ENCODE measurements at places on chromosomes 5 and 9.
A peak's percentile ranks its signal among the peaks of the same experiment; 100 is the strongest.

DNA sequence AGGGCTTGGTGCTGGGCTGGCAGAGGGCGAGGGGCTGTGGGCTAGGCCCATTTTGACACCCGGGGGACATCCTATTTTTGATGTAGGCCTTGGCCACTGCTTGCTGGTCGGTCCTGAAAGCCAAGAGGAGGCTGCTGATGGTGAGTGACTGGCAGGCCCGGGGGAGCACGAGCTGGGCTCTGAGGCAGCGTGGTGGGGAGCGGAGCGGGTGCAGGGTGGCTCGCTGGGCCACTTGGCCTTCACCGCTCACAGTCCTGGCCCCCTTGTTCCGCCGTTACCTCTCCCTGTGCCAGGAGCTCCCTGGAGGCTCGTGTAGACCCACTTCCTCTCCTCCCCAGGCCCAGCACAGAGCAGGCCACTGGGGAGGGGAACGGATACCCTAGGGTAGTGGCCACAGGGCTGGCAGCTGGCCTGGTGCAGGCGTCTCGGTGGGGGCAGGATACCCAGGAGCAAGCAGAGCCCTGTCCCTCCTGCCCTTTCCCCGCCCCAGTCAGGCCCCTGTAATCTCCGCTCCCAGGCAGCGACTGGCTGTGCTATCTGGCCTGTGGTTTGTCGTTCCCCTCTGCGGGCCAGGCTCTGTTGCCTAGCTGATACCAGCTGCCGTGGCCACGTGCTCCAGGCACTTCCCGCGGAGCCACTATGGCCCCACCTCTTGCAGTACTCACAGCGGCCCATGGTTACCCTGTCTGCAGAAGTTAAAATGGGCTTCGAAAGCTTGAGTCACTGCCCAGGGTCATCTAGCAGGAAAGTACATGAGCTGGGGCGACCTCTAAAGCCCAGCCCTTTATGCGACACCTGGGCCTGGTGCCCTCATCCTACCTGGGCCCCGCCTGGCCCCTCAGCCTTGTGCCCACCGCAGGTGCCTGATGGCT, 11.7 kb upstream of the DOLPP1 start:
- DNase-seq = no peak

- DNase-seq = no peak
These were observed 49.5 kb downstream of the DAB2IP start for GRCh38 chr9:121700832-121701419.

DNA sequence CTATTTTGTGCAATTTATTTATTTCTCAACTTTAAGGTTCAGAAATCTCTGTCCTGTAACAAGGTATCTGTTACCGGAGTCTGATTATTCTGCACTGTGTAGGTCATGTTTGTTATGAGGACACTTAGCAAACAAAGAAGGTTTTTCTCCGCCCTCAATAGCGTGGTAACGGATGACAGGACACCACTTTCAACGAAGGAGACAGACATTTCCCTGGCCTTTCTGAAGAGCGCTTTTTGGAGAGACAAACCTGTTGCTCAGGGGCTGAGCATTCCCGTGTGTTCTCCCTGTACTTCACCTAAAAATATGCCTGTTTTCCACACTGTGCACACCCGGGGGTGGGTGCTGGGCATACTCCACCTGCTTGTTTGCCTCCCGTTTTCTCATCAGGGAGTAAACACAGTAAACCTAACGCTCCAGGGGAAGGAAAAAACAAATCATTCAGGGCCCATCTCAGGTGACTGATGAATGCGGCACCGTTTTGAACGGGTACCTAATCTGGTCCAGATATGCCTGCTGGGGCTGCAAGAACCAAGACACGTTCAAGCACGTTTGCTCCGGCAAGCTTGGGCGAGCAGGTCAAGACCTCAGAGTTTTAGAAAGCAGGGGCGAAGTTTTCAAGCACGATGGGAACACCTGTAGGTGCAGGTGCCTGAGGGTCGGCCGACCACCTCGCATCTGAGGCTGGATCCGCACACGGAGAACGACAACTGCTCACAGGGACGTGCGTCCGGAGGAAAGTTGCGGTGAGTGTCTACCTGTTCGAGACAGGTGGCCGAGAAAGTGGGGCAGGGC, 859 bp downstream of the RETREG1 start:
- peak; percentile 3 for DNase-seq

- no peak for DNase-seq
These were observed 122.2 kb downstream of the C9orf50 start for GRCh38 chr9:129498451-129499384.

GRCh38 chr5:140145818-140146522, 20.2 kb downstream of the IGIP start:
- peak; percentile 86 for DNase-seq

GRCh38 chr9:83557317-83557716, 19.1 kb upstream of the FRMD3 start:
- no peak for DNase-seq

DNA sequence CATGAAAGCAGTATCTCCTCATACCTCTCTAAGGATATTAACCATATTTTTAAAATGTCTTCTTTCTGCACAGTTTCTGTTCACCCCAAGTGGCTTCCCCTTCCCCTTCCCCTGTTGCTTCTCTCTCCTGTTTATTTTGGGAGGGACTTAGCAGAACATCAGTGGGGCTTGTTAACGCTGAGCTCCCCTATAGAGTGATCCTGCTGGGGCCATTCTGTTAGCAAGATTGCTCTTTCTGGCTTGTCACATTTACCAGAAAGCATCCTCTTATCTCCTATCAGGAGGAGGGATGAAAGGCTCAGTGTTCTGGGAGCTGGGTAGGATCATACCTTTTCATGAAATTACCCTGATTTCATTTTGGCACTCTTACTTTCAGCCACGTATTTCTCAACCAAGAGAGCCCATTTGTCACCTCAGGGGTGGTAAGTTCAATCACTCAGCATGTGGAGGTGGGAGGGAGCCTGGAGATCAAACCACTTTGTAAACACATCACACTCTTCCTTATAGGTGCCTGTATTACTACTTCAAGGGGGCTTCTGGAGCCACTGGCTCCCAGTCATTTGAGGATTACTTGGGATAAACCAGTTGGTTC, 16.7 kb downstream of the NXNL2 start:
- no peak for DNase-seq

DNA sequence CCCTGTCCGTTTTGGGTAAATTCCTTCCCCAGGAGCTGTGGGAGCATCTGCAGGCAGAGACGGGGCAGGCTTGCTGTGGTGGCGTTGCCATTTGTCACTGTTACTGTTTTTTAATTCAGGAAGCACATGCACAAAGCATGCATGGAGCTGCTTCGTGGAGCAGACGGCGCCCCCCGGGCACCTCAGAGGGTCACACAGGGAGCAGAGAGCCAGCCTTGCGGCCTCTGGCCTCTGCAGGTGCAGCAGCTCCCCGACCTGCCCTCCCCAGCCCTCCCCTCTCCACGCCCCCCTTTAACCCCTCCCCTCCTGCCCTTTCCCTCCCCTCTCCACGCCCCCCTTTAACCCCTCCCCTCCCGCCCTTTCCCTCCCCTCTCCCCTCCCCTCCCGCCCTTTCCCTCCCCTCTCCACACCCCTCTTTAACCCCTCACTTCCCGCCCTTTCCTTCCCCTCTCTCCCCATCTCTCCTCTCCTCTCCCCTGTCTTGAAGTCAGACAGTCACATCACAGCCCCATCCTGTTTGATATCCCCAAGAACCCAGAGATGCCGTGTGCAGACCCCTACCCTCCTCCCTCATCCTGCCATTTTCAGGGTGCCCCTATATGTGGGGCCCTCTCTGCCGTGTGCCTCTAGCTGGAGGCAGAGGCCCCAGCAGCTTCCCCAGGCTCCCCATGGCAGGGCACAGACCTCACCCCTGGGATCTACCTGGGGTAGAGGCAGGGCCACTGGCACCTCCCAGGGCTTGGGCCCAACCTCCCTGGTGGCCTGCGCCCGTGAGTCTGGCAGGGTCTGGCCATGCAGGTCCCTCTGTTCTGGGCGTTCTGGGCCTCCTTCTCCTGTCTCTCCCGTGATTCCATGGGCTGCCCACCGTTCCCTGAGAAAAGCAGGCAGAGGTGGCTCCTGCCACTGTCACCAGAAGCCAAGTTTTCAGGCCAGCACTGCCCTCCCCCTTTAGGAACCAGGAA, 29.6 kb upstream of the UBAC1 start:
- peak; percentile 67 for DNase-seq

DNA sequence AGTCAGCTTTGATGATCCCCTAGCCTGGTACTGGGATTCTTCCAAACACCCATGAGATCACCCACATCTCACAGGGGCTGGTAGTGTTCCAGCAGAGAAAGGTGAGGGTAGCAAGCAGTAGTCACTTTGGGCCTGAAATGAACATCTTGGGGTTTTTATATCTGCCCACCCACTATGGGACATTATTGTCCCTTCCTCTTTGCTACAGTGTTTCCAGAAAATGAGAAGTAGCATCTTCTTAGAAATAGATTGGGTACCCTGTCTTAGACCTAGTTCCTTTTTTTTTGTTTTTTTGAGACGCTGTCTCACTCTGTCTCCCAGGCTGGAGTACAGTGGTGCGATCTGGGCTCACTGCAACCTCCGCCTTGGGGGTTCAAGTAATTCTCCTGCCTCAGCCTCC, 249.2 kb upstream of the ANKRD55 start:
- DNase-seq = no peak

- DNase-seq = no peak
These were observed 11.7 kb downstream of the C5 start for GRCh38 chr9:121038362-121038761.

DNA sequence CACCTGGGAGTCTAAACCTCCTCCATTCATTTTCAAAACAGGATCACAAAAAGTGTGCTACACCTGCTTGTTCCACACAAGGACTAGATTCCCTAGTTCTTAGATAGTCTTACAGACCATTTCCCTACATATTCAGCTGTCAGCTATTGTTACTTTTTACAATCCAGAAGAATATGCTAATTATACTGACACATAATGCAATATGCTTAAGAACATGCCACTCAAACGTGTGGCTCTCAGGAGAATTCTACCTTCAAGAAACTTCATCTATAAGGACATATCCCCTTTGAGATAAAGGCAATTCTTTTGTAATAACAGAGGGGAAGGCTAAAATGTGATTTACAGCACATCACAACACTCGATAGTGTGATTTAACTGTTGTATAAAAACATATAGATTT, 456.1 kb upstream of the ARRDC3 start:
- no peak for DNase-seq

DNA sequence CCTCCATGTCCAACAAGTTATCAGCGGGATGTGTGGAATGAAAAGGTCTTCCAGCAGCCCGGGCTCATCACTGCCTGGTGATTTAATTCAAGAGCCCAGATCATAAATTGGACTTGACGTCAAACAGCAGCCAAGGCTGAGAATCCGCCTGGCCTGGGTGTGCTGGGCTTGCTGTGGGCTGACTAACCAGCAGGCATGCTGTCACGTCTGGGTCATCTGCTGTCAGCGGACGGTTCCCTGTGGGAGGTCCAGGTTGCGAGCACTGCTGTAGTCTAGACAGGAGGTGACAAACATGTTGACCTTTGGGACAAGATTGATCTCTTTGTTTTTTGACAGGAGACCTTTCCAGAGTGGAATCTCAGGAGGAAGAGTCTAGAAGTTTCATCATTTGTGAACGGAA, 289.7 kb downstream of the OSTF1 start:
- DNase-seq = peak; percentile 65

- DNase-seq = no peak
These were observed 10.8 kb downstream of the SAXO1 start for GRCh38 chr9:19022206-19022605.

- no peak for DNase-seq
These were observed 101.0 kb upstream of the PTPN3 start for GRCh38 chr9:109599131-109599530.

DNA sequence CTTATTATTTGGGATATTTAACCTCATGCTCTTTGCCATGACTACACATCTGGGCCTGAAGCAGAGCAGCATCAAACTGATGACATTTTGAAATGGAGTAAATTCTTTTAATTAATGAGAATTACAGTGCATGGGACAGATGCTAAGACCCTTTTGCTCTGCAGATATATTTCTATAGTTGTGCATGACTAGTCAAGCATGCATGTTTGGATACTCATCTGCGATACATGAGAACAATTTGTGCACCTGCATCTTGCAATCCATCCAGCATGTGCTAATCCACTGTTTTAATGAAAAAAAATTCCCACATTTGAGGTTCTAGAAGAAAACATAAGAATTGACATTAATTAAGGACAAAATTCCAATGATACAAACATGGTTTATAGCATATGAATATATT, 1047.6 kb upstream of the ACO1 start:
- DNase-seq = no peak

DNA sequence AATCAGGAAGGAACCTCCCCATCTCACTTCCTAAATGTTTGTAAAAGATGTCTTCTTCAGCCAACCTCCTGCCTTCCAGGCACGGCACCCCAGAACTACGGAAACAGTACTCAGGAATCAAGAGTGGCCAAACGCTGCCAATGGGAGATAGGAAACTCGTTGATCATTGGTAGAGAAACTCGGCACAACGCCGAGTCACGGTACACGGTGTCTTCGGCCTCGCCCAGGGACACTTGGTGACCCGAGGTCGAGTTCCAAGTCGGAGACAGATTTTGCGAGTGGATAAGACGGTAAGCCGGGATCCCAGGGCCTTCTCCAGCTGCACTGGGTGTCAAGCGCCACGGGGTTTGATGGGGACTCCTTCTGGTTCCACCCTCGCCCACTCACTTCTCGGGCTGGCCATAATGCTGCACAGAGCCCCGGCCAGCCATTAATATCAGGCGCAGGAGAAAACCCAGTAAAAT, 343 bp downstream of the KIAA0825 start:
- peak; percentile 38 for DNase-seq

- no peak for DNase-seq
These were observed 680 bp downstream of the GOLPH3 start for GRCh38 chr5:32173267-32174010.

- DNase-seq = no peak
These were observed 114.7 kb downstream of the SNX18 start for GRCh38 chr5:54632131-54632701.

DNA sequence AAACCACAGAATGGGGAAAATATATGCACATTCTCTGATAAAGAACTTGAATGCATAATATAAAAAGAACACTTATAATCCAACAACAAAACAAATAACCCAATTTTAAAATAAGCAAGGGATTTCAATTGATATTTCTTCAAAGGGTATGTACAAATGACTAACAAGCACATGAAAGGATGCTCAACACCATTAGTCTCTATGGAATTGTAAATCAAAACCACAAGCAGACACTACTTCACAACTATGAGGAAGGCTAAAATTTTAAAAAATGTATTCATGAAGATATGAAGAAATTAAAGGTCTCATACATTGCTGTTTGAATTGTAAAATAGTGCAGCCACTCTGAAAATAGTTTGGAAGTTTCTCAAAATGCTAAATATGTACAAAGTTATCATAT, 78.9 kb upstream of the GAS1 start:
- DNase-seq = no peak

DNA sequence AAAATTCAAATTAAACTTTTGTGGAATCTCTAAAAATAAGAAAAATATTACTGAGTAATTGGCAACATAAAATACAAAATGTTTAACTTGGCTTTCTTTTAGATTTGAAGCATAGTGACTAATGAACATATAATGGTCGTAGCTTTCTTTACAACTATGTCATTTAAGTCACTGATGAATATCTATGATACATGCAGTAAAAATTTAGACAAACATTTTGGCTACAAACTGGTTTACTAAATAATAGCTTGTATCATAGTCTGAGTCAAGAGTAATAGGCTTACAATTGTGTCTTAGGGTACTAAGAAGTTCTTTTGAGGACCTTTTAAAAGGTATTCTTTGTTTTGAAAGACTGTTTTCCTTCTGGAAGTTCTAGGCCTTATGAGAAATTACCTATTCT, 2.0 kb upstream of the APC start:
- no peak for DNase-seq

GRCh38 chr9:131138676-131139075, 13.3 kb downstream of the NUP214 start:
- DNase-seq = no peak
